ENCODE measurements at places on chromosomes 16 and 17. TPM values are rescaled to one million over a fixed set of nuclear protein-coding genes. Genes with fewer than 3 reads are reported as not detected.
A peak's percentile ranks its signal among the peaks of the same experiment; 100 is the strongest.

DNA sequence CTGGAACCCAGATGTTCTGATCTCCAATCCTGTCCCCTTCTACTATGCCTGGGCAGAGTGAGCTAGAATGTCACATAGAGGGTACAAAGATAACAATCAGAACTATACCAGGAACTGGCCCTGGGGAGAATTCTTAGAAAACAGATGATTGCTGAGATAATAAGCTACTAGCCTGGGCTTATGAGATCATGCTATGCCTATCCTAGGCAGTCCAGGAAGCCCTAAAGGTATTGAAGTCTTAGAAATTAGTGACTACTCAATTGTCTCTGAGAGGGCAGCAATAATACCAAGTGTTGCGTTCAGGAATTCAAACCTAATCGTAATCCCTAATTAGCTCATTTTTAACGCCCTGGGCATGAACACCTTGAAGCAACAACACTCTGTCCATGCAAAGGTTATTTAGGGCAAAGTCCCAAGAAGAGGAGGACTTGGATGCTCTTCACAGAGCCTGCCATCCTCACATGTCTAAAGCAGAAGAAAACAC lies 77.1 kb downstream of the MMD start:
- no peaks in the 10 kb centered on the region for H3K36me3 ChIP-seq
- H3K4me3 ChIP-seq, result no peak overlapping the region
- no peak overlapping the region for H3K27ac ChIP-seq
- no peak for DNase-seq

DNA sequence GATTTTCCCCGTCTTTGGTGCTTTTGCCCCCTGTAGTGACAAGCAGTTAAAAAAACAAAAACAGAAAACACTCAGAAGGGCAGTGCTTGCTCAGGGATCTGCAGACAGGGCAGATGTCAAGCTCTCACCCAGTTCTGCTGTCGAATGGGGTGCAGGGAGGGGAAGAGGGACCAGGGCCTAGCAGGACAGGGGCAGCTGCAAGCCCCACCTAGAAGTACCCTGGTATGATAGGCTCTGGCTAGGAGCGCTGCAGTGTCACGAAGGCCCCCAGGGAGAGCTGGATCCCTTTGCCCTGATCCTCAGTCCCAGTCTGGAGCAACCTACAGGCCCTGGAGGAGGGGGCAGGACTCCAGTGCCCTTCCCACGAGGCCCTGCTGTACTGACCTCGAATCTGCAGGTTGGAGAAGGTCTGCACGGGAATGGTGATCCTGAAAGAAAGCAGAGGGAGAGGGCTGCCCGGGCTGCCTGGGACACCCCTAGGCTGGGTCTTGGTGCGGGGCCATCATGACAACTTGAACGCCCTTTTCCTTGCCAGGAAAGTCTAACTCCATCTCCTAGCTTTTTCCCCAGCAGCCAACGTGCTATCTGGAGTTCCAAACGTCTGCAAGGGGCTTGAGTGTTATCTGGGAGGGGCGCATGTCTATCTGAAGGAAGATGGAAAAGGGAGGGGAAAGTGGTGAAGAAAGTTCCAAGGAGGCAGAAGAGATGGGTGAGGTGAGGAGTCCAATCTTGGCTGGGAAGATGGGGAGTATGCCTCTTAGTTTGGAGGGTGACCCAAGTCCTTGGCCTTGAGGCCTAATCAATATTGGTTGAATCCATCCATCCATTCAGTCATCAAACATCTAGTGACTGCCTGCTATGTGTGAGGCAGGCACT lies 4.8 kb downstream of the GFAP start:
- H3K4me3 ChIP-seq, result no peak overlapping the region
- H3K27me3 ChIP-seq, result no peaks in the 10 kb centered on the region
- H3K36me3 ChIP-seq, result no peaks in the 10 kb centered on the region
- H3K27ac ChIP-seq, result no peak overlapping the region
- H3K4me1 ChIP-seq, result peaks cover 5% of the 10 kb centered on the region

DNA sequence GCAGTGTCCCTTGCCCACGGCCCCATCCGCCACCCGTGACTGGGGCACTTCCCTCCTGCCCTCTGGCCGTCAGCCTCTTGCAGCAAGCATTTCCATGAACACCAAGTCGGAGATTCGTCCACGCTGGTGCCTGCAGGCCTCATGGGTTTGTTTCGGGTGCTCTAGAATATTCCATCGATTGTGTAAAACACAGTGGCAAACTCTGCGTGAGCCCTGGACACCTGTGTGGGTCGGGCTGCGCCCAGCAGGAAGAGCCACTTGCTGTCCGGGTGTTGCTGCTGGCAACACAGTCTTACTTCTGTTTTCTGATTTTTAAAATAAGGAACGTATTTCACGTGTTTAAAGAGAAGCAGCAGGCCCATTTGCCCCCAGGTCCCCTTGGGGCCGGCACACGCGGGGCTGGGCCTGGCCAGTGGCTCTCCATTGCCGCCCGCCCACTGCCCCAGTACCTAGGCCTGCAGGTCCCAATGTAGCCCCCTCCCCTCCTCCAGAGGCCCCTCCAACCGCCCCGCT lies 10.0 kb downstream of the CYBC1 start:
- H3K4me1 ChIP-seq, result no peaks in the 10 kb centered on the region
- H3K27me3 ChIP-seq, result no peaks in the 10 kb centered on the region
- no peak overlapping the region for H3K4me3 ChIP-seq
- H3K27ac ChIP-seq, result peak overlapping the region; percentile 37

GRCh38 chr17:72388765-72389473 lies 268.1 kb downstream of the SOX9 start:
- no peaks in the 10 kb centered on the region for H3K27me3 ChIP-seq
- DNase-seq, result no peak
- H3K4me3 ChIP-seq, result no peak overlapping the region
- peaks cover 4% of the 10 kb centered on the region for H3K4me1 ChIP-seq
- no peaks in the 10 kb centered on the region for H3K36me3 ChIP-seq

GRCh38 chr17:47789611-47790561 lies 31.7 kb downstream of the OSBPL7 start:
- H3K4me1 ChIP-seq, result no peaks in the 10 kb centered on the region
- no peak for DNase-seq
- H3K27ac ChIP-seq, result no peak overlapping the region
- no peaks in the 10 kb centered on the region for H3K36me3 ChIP-seq
- H3K4me3 ChIP-seq, result no peak overlapping the region
- H3K27me3 ChIP-seq, result peaks cover 20% of the 10 kb centered on the region

DNA sequence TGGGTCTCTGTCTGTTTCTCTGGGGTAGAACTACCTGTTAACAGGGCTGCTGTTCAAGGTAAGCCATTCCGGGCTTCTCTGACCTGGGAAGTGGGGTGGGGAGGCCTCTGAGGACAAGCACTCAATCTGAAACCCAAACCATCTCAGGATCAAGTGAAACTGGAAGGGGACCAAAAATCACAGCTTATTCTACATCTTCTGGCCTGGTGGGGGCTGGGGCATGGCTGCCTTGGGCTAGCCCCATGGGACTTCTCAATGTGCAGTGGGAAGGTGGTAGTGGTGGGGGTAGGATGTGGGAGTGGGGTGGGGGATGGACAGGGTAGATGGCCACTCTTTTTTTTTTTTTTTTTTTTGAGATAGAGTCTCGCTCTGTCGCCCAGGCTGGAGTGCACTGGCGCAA lies 5.5 kb downstream of the FLOT2 start:
- H3K36me3 ChIP-seq, result no peaks in the 10 kb centered on the region
- H3K4me3 ChIP-seq, result no peak overlapping the region
- H3K27ac ChIP-seq, result peak overlapping the region; percentile 71
- DNase-seq, result no peak
- no peaks in the 10 kb centered on the region for H3K4me1 ChIP-seq

The MAPK8IP3 gene
- 67.7 TPM for total RNA-seq

DNA sequence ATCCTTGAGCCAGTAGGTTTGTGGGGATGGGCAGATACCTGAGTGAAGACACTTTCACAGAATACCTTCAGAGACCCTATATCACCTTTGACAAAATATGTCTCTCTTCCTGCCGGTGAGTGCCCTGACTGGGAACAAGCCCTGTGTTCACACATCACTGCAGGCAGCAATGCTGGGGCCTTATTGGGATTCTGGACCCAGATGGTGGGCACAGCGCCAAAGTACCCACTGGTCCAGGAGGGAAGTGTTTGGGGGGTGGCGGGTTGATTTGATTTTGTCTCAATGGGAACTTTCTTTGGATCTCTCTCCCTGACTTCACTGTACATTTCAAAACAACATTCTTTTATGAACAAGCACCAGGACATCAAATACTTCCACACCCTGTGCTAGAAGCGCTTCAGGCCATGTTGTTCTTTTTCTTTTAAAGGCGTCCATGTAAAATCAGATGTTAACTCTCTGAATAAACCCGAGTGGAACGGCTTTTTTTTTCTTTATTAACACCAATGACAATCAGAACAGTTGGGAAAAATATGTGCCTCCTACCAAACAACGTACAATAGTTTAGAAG lies 62.4 kb upstream of the AKTIP start:
- no peak overlapping the region for H3K27ac ChIP-seq
- no peaks in the 10 kb centered on the region for H3K27me3 ChIP-seq
- no peaks in the 10 kb centered on the region for H3K36me3 ChIP-seq
- no peak for DNase-seq

The SLC13A2 gene
- total RNA-seq, result 1.1 TPM

DNA sequence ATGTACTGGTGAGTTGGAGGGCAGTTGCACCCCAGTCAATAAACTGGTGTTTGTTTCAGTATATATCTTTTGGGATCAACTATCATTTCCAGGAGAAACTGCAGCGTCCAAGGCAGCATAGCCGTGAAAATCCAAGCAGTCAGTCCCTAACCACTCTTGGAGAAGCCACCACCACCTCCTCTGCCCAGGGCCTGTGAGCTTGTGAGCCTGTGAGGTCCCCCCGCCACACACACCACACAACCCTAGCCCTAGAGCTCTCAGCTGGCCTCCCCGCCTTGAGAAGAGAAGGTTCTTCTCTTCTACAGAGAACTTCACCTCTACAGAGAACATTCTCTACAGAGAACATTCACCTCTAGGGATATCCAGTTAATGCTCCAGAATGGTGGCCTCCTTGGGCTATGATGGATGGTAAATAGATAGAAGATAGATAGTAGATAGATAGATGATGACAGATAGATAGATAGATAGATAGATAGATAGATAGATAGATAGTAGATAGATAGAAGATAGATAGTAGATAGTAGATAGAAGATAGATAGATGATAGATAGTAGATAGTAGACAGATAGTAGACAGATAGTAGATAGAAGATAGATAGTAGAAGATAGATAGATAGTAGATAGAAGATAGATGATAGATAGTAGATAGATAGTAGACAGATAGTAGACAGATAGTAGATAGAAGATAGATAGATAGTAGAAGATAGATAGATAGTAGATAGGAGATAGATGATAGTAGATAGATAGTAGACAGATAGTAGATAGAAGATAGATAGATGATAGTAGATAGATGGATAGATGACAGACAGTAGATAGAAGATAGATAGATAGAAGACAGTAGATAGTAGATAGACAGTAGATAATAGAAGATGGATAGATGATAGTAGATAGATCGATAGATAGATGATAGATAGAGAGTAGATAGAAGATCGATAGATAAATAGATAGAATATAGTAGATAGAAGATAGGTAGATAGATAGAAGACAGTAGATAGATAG lies 13.7 kb downstream of the ALOX15B start:
- DNase-seq, result peak; percentile 4
- H3K27me3 ChIP-seq, result no peaks in the 10 kb centered on the region
- H3K27ac ChIP-seq, result no peak overlapping the region

The SLFN13 gene
- 24.5 TPM for total RNA-seq

DNA sequence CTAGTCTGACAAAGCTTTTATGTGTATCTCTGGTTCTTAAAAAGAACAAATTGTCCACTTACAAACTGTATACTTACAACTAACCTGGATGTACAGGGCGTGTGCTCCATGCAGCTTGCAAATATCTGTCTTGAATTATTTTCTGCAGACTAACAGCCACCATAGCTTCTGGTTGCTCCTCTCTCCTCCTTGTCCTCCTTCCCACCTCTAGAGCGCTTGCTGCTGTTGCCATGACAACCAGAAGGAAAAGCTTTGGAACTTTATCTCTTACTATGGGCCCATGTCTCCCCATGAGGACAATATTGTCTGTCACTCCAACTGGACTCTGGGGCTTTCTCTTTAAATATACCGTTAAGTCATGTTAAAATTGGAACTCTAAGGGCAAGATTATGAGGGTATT lies 71.5 kb upstream of the DHX40 start:
- DNase-seq, result no peak
- H3K36me3 ChIP-seq, result no peaks in the 10 kb centered on the region
- no peaks in the 10 kb centered on the region for H3K27me3 ChIP-seq
- H3K27ac ChIP-seq, result no peak overlapping the region
- no peaks in the 10 kb centered on the region for H3K4me1 ChIP-seq

DNA sequence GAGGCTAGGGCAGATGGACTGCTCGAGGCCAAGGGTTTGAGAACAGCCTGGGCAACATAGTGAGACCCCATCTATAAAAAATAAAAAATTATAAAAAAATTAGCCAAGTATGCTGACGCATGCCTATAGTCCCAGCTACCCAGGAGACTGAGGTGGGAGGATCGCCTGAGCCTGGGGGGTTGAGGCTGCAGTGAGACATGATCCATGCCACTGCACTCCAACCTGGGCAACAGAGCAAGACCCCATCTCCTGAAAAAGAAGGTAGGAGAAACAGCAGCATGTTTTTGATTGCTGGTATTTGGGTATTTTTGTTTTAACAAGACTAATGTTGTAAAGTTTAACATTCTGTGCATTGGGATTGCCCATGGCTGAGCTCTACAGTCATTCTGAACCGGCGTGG lies 8.9 kb upstream of the DDX19A start:
- no peak overlapping the region for H3K27ac ChIP-seq
- no peak overlapping the region for H3K4me3 ChIP-seq
- no peaks in the 10 kb centered on the region for H3K27me3 ChIP-seq
- no peaks in the 10 kb centered on the region for H3K4me1 ChIP-seq

The BORCS6 gene
- 8.6 TPM for total RNA-seq

GRCh38 chr17:35660902-35661301 lies 70.5 kb upstream of the RASL10B start:
- H3K4me3 ChIP-seq, result no peak overlapping the region
- H3K27me3 ChIP-seq, result no peaks in the 10 kb centered on the region
- no peaks in the 10 kb centered on the region for H3K4me1 ChIP-seq
- DNase-seq, result no peak

DNA sequence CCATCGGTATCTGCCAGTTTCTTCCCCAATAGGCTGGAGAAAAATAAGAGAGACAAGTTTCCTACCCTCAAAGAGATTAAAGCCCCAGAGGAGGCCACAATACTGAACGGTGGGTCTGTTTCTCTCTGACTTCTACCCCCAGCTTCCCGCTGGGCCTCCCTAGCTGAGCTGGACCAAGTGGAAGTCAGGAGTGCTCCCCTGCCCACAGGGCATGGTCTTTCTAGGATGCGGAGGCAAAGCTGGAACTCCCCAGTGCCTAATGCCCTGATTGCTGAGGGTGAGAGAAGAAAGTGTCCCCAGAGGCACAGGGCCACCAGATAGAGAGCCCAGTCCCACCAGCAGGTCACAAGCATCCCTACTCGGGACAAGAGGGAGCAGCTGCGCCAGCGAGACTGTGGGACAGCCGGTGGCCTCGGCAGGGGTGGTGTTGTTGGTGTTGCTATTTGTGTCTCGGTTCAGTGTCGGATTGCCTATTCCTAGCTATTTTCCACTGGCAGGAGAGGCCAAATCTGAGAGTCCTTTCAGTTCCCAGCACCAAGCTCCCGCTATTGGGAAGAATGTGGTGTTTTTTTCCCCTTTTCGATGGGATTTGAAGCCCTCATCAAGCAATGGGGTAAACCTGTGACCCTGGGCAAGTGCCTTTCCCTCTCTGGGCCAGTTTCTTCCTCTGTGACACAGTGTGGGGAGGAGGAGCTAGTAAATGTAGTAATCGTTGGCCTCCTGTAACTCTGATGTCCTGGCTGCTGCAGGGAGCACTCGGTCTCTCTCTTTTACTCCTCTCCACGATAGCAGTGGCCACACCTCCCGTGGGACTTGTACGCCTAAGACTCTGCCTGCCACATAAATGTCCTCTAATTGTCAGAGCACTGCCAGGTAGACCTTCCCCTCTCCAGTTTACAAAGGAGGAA lies 22.5 kb upstream of the TBX2 start:
- H3K36me3 ChIP-seq, result no peaks in the 10 kb centered on the region
- no peak for DNase-seq
- no peak overlapping the region for H3K4me3 ChIP-seq

Measured in kidney (tissue), 22 donors.